Fibroblast of lung (primary cell): ENCODE measurements at places on chromosomes 3 and 15. TPM values are rescaled to one million over a fixed set of nuclear protein-coding genes. Genes with fewer than 3 reads are reported as not detected.

The SMCO1 gene
- not detected in 2 replicates for polyA plus RNA-seq

GRCh38 chr3:16866571-16866970 lies 18.2 kb upstream of the PLCL2 start:
- DNase-seq: peak; percentile 57

The SCAANT1 gene
- polyA plus RNA-seq: not detected in 2 replicates

- peak; percentile 34 for DNase-seq
These were observed 494.1 kb downstream of the GABRG3 start for GRCh38 chr15:27464941-27465612.

The MYRIP gene
- polyA plus RNA-seq: 0.01 and 0.02 TPM in 2 replicates

DNA sequence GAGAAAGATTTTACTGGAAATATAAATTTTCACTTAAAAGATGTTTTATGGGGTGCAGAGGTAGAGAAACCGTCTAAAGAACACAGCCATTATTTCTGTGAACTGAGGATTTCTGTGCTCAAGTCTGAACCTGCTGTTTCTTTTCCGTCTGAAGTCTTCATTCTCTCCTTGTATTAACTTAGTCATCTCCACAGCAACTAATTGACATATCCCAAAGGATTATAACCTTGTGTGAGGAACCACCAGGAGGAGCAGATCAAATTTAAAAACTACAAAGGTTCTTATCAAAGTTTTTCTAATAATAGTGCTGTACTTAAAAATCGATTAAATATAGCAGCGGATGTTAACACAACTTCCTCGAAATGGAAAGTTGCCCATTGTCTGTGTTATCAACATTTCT lies 31.1 kb upstream of the ICE2 start:
- DNase-seq: no peak

GRCh38 chr3:12952343-12953200 lies 111.2 kb upstream of the RPL32 start:
- DNase-seq: no peak

DNA sequence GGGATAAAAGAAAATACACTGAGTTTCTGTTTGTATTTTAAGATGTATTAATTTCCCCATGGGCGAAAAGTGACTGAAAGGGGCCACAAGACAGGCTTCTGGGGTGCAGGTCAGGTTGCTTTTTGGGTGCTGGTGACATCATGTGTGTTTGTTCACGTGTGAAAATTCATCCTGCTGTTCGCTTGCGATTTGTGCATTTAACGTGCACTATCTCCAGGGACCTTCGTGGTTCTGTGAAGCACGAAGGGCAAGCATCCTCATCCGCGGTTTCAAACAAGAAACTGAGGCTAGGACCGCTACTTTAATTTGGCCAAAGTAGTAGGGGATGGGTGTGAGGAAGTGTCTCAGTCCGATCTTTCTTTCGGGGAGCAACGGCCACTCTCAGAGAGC lies 1.6 kb upstream of the SMAD6 start:
- DNase-seq: no peak

GRCh38 chr3:194270627-194271459 lies 80.3 kb downstream of the CPN2 start:
- peak; percentile 70 for DNase-seq

DNA sequence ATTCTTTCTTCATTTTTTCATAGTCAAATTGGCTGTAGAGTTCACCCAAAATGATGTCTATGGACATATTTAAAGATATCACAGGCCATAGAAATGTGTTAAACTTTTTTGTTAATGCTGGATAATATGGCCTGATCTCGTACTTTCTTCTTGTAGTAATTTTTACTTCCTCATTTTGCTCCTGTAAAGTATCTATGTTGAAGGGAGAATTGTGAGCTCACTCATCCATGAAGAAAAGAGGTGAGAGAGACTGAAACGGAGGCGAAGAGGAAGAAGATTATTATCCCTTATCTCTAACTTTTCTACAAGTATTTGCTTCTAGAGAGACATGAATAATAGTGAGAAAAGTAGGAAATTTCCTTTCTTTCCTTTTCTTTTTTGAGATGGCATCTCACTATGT lies 613.8 kb upstream of the TBL1XR1 start:
- no peak for DNase-seq

- no peak for DNase-seq
These were observed 405.7 kb downstream of the LSAMP start for GRCh38 chr3:116039651-116039985.

The ERICH6 gene
- 0.10 TPM in 1 of 2 replicates, not detected in the other for polyA plus RNA-seq

DNA sequence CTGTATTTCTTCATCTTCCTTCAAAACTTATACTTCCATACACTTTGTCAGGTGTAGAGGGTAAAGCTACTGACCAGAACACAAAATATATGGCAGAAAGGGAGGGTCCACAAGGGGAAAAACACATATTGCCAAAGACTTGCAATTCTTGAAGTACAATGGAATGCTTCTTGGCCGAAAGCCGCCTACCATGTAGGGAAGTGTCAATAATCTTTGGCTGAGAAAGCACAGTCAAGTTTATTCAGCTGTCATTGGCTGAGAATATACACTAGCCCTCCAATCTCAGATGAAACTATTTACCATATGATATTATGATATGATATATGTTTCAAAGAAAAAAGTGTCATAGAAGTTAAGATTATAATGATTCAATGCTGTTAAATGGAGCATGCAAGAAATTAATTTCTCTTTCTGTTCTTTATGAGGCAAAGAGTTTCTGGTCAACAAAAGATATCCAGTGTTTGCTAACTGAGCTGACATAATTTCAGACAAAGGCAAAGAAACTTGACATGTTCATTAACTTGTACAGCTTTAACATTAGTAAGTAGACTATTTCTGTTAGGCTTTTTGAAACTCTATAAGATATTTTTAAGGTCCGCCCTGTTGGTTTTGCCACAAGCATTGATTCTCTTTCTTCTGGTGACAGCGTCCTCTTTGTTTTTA lies 89.0 kb upstream of the LPP start:
- DNase-seq: peak; percentile 50

The FOXL2 gene
- polyA plus RNA-seq: 0.02 and 0.03 TPM in 2 replicates

DNA sequence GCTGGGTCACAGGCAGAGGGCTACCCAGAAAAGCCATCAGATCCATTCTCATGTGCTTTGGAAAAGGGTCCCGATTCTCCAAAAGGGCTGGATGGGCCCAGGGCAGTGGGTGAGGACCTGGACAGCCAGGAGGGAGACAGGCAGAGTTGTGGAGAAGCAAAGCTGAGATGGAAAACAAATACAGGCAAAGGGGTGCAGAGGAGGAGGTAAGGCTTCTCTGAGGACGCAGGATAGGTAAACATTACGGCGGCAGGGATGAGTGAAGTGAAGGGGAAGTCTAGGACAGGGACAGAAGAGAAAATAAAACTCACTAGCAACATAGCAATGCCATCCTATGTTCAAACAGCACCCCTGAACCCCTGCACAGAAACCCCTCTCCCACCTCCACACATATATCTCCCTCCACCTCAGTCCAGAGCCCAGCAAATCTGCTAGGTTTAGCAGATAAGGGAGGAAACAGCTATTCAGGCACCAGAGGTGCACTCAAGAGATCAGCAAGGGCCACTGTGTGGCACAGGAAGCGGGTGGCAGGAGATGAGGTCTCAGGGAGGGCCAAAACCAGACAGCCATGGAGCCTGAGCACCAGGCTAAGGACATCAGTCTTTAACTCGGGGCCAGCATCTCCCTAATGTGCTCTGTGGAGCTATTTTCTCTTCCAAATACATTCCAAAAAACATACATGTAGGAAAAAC lies 51.3 kb downstream of the HOMER2 start:
- DNase-seq: no peak

The KNG1 gene
- polyA plus RNA-seq: not detected in 2 replicates

The ATP13A5 gene
- polyA plus RNA-seq: not detected in 2 replicates

DNA sequence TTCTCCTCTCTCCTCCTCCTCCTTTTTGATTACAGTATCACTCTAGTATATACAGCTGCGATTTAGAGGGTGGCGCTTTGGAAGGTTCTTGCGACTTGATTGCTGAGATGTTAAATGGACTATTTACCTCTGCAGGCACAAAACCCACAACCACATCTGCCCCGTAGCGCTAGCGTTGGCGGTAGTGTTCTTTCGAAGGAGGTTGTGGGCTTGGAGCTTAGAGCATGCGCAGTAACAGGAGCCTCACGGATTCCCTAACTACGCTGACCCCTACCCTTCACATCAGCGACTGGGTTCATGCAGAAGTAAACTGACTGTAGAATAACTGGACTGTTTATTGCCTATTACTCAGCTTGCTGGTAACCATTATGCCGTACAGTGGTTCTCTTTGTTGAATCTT lies 58.0 kb downstream of the CGGBP1 start:
- DNase-seq: peak; percentile 11

DNA sequence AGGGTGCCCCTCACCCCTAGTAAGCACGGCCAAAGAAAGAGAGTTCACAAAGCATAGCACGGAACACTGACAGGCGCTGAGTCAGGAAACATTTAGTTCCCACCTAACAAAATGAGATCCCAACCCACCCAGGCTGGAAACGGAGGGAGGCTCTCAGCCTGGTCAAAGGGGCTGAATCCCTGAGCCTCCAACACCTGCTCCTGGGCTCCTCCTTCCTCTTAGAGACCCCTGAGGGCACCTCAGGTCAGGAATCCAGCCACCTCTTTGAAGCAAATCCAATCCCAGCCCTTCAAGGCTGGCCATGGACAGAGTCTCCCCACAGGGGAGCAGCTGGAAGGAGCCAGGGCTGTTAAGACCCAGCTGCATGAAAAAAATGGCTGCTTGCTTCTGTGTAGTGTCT lies 154.4 kb upstream of the HES1 start:
- no peak for DNase-seq

DNA sequence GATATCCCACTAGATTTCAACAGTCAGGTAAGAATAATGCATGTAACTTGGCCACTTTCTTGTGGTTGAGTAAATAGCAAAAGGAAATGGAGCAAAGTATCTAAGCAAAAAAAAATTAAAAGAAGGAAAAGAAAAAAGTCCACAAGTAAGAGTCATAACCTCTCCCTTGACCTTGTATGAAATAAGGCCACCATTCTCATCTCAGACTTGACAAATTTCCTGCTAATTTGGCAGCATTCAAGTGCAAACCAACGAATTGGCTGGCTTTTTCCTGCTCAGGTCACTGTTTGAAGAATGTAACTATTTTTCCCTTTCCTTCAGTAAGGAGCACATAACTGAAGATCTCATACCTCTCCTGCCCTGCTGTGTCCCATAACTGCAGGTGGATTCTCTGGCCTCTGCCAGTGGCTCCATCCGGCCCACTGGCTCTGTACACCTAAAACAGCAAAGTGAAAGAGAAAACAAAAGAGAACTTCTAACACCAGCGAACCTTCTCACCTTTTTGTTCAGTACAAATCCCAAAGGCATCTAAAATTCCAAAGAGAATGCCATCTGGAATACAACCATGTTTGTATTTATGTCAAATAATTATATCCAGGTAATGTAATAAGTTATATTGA lies 33.4 kb upstream of the RSL24D1 start:
- DNase-seq: peak; percentile 76
